A549 treated with Hydrocortisone at 1 μM for 4 hours (cell line): ENCODE measurements at places on chromosomes 2 and 18. TPM values are rescaled to one million over a fixed set of nuclear protein-coding genes. Genes with fewer than 3 reads are reported as not detected.

MALL gene
- total RNA-seq = 136 to 171 TPM (median 143 TPM) in 5 replicates

OSR1 gene
- 8.0 to 11.8 TPM (median 8.2 TPM) in 5 replicates for total RNA-seq

ALPG gene
- total RNA-seq = 0.31 to 0.38 TPM (median 0.36 TPM) in 5 replicates

CFC1 gene
- 0.09 to 0.10 TPM in 2 of 5 replicates, not detected in the others for total RNA-seq

AMER3 gene
- total RNA-seq = not detected in 5 replicates

C2orf72 gene
- total RNA-seq = 6.0 to 8.7 TPM (median 6.9 TPM) in 5 replicates

TTN gene
- under 0.01 to 0.01 TPM (median under 0.01 TPM) in 5 replicates for total RNA-seq

SAG gene
- not detected in 5 replicates for total RNA-seq

ACADL gene
- total RNA-seq = 0.08 to 0.15 TPM (median 0.14 TPM) in 5 replicates

MGAT5 gene
- 11.8 to 20.7 TPM (median 15.8 TPM) in 5 replicates for total RNA-seq

APOB gene
- total RNA-seq = 0.01 to 0.10 TPM (median 0.06 TPM) in 4 of 5 replicates, not detected in the other

CTLA4 gene
- not detected in 5 replicates for total RNA-seq

ABCG8 gene
- total RNA-seq = 0.01 TPM in 1 of 5 replicates, not detected in the others

ATP6V1B1 gene
- total RNA-seq = 1.9 to 3.6 TPM (median 2.5 TPM) in 5 replicates

TUBA3D gene
- 5.1 to 10.0 TPM (median 5.8 TPM) in 5 replicates for total RNA-seq

GKN1 gene
- 0.37 to 0.94 TPM (median 0.48 TPM) in 5 replicates for total RNA-seq

GPR155 gene
- 0.13 to 0.74 TPM (median 0.44 TPM) in 5 replicates for total RNA-seq

CCNT2 gene
- 7.9 to 10.7 TPM (median 10.1 TPM) in 5 replicates for total RNA-seq
